Activated CD4-positive, CD25-positive, alpha-beta regulatory T cell treated with anti-CD3 and anti-CD28 coated beads, Interleukin-2, amount 50 U/mL, for 72 hours (primary cell): ENCODE measurements at places on chromosomes 13 and 19.

GRCh38 chr19:3149526-3150505 is 14.0 kb downstream of the GNA15 start:
- DNase-seq, result no peak

DNA sequence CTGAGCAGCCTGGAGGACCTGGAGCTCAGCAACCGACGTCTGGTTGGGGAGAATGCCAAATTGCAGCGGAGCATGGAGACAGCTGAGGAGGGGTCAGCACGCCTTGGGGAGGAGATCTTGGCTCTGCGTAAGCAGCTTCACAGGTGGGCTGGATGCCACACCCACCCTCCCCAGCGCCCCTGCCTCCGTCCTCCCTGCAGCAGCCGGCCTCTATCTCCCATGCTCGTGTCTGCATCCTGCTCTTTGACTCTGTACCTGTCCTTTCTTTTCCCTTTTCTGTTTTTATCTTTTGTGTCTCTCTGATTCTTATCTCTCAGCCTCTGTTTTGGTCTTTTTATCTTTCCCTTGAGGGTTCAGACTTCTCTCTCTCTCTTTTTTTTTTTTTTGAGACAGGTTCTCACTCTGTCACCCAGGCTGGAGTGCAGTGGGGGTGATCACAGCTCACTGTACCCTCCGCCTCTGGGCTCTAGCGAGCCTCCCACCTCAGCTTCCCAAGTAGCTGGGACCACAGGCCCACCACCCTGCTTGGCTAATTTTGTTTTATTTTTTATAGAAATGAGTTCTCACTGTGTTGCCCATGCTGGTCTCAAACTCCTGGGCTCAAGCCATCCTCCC is 10.1 kb downstream of the KASH5 start:
- DNase-seq, result no peak

DNA sequence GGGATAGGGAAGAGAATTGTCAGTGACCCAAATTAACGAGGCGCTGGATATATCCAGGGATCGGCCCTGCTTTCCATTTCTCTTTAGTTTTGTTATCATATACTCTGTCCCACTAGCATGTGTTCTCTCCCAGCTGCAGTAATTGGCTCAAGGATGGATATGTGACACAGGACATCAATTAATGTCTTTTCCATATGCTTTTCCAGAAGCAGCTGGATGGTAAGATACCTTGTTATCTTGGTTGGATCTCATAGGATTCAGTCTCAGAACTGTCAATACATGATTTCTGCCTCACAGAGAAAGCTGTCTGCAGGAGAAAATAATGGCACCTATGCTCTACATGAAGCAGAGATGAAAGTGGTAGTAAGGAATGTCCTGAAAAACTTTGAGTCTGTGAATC is 157.1 kb upstream of the SPRY2 start:
- DNase-seq, result no peak

- no peak for DNase-seq
Measured at GRCh38 chr13:89205856-89206520, 1534.8 kb downstream of the SLITRK5 start.

- DNase-seq, result no peak
Measured at GRCh38 chr13:90055121-90055520, 1292.4 kb upstream of the MIR17HG start.

- no peak for DNase-seq
Measured at GRCh38 chr13:114225610-114226009, 9.1 kb upstream of the CDC16 start.

GRCh38 chr19:49165865-49166301 is 8.3 kb downstream of the TRPM4 start:
- no peak for DNase-seq

DNA sequence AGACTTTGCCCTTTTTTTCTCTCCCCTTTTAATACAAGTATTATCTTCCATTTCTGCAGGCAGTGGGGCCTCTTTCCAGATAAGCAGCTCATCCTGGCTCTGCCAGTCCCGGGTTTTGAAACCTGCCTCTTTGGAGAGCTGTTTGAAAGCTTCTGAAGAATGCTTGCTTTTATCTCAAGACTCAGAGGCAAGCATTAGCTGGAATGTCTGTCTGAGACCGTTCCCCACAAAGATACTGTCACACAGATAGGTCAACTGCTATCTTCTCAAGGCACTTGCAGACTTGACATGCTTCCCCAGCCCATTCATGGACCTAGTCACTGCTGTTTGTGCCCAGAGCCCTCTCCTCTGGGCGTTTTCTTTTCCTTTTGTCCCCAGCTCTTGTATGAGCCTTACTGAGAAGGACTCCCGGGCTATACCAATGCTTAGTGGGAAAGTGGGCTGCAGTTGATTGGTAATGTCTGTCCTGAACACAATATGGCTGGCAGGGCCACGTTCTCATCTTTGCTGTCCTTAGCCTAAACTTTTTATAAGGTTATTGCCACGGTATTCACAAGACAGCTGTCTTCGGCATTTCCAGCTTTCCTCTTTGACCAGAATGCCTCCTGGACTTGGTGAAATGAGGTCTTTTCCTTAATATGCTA is 13.4 kb downstream of the SERP2 start:
- DNase-seq, result no peak

GRCh38 chr13:35940734-35941133 is 190.4 kb downstream of the DCLK1 start:
- DNase-seq, result no peak

DNA sequence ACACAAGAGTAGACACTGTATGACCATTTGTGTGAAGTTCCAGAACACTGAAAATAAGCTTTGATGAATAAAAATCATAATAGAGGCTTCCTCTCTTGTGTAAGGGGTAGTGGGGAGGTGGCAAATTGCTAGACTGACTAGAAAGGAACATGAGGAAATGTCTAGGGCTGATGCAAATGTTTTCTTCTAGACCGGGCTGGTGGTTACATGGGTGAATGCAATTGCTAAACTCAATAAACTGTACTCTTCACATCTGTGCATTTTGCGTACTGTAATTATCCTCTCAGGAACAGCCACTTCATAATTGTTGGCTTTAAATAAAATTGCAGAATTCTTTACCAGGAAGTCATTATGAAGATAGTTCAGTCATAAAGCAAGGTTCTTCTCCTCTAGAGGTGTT is 5.2 kb upstream of the KBTBD7 start:
- DNase-seq, result no peak

GRCh38 chr19:37975071-37975470 is 68.1 kb downstream of the SIPA1L3 start:
- DNase-seq, result no peak

DNA sequence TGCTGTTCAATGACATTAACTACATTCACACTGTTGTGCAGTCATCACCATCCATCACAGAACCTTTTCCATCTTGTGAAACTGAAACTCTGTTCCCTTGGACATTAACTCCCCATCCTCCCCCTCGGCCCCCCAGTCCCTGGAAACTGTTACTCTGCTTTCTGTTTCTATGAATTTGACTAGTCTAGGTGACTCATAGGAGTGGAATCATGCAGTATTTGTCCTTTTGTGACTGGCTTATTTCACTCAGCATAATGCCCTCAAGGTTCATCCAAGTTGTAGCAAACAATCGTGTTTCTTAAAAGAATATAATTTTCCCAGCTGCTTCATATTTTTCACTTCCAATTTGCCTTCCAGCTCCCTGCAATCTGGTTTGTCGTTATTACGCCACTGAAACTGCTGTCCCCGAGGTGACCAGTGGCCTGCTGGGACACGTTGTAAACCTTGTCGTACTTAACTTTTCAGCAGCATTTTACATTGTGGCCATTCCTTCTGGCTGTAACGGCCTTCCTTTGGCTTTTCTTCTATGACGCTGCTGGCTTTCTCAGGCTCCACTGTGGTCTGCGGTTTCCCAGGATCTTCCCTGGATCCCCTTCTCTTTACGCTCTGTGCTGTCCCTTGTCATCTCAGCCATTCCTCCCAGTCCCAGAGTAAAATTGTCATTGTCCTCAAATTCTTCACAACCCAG is 74.0 kb downstream of the DHRS12 start:
- DNase-seq, result no peak

DNA sequence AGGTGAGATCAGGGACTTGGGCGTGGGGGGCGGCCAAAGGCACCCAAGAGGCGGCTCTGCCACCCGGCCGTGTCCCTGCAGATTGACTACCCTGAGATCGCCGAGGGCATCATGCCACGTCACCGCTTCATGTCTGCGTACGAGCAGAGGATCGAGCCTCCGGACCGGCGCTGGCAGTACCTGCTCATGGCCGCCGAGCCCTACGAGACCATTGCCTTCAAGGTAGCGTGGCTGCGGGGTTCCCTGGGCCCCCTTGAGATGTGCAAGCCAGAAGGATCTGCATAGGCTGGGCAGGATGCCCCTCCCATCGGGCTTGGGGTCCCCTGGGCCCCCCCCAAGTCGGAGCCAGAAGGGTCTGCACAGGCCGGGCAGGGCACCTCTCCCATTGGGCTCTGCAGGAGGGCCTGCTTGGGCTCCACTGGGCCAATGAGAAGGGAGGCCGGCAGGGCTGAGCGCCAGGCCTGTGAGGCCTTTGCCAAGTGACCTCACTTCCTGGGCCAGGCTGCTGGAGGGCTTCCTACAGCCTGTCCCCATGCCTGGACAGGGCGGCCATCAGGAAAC is 2.2 kb upstream of the AMH start:
- DNase-seq, result no peak

DNA sequence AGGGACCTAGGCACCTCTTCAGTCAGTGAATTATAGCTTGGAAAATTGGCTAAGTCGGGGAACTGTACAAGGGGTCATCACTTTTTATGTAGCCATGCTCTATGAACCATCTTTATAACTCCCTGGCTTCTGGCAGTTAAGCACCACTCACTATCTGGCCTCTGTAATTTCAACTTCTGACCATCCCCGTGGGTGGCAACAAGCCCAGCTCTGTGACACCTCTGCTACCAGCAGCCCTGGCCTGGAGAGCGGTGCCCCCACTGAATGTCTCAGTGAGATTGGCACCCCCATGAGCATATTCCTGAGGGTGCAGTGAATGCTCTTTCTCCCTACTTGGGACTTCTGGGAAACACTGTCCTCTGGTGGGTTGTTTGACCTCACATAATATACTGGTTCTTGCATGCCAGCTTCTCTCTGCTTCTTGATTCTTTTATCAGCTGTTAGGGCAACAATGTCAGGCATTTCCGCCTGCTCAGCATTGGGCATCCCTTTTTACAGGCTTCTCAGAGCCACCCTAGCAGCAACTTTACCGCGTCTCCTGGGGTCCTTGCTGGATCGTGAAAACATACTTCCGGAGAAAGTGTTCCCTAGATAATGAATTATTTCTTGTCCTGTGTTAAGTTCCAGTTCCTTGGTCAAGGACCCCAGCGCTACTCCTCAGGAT is 10.4 kb downstream of the KL start:
- DNase-seq, result no peak

DNA sequence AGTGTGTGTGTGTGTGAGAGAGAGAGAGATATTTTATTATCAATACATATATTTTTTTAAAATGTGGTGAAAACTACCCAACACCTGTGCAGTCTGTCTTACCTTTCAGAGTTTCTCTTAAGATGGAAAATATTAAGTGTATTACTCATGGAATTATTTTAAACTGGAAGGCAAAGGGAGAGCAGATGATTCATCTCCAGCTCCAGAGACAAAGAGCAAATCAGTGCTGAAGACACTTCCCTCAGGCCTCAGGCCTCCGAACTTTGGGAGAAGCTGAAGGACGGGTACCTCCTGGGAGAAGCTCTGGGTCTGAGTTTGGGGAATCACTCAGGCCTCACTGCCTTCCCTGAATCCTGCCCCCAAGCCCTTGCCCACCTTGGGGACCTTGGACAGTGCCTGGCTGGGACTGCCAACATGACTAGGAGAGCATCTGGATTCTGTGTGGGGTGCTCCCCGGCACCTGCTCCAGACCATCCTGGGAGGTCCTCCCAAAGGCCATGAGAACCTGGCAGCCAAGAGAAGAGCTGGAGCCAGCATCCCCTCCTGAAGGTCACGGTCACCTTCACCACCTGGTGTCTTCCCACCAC is 170.4 kb upstream of the UBL3 start:
- no peak for DNase-seq

DNA sequence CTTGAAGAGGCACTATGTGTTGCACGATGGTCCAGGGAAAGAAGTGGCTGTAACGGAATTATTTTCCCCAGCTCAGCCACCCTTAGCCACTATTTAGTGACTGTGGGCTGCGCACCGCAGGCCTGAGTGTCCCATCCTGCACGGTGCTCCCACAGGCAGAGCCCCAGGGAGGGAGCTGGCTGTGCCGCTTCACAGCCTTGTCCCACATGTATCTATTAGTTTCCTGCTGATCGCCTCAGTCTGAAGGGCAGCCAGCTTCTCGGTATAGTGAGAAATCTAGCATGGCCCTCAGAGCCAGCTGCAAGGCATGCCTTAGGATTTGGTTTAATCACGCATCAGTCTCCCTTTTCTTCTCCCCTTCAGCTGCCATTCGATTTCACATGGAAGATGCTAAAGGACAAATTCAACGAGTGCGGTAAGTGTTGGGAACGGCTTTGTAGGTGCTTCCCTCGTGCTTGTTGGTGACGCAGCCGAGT is 15.7 kb downstream of the PRAM1 start:
- DNase-seq, result no peak

DNA sequence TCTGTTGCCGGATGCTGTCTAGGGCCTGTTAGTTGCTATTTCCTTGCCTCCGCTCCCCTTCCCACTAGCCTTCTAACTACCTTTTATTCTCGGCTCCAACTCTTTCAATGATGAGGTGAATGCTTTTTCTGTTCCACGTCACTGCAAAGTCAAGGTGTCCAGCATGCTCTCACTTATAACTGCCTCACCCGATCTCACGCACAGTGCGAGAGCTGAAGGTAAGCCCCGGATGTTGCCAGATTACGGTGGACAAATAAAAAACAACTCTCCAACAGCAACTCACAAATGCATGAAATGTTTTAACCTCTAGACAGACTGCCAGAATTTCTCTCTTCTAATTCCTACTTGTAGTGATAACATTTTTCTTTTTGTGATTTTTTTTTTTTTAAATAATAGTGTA is 169.9 kb downstream of the STK24 start:
- no peak for DNase-seq

DNA sequence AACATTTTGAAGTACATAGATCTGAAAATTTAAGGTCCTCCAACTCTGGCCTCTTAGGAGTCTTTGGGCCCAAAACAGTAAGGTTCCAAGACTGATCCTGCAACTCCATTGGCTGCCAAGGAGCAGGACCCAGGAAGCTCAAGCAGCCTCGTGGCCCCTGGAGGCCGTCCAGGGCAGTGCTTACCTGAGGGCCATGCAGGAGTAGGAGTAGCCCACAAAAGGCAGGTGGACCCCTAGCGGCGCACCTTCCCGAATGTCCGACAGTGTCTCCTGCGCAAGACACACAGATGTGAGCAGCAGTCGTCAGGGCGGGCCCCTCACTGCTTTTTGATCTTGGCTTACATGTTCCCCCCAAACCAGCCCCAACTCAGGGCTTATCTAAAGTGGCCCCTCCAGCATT is 5.7 kb upstream of the SIX5 start:
- no peak for DNase-seq

GRCh38 chr19:46133101-46133627 is 8.7 kb upstream of the IGFL3 start:
- no peak for DNase-seq

- no peak for DNase-seq
Measured at GRCh38 chr13:21304256-21304655, 127.8 kb downstream of the MRPL57 start.

GRCh38 chr13:40762849-40763248 is 8.1 kb downstream of the MRPS31 start:
- DNase-seq, result no peak

- DNase-seq, result no peak
Measured at GRCh38 chr19:51719251-51719988, 4.4 kb downstream of the HAS1 start.
